ENCODE measurements at places on chromosomes 1 and 21.

DNA sequence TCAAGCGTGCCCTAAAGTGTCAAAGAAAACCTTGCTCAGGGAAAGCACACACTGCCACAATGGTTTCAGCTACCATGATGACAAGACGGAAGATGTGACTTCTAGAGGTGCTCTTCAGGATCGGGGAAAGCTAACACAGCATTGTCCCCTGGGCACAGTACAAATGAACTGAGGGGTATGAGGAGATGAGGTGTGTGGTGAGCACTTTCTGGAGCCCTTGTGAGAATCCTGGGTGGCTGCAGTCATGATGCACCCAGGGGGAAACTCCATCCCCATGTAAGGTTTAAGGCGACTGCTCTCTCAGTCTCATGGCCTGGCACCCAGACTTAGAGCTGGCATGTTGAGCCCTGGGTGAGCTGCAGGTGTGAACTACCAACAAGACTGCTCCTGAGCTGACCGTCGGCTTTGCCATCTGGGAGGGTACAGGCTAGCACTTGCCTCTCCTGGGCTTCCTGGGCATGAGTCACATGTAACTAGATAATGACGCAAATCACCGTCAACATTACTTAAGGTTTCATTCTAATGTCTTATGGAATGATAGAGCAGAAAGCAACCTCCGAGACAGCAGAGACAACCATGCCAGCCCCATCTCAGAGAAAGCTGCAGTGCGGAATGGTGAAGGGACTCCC is 144.6 kb downstream of the CLIC6 start:
- peaks cover 82% of the 10 kb centered on the region for H3K36me3 ChIP-seq
- no peaks in the 10 kb centered on the region for H3K4me1 ChIP-seq
- DNase-seq = no peak
- H3K27me3 ChIP-seq = no peaks in the 10 kb centered on the region
- no peak overlapping the region for H3K27ac ChIP-seq

GRCh38 chr1:185562461-185563359 is 171.5 kb upstream of the HMCN1 start:
- DNase-seq = no peak
- no peak overlapping the region for H3K27ac ChIP-seq
- H3K4me3 ChIP-seq = no peak overlapping the region
- peaks cover 37% of the 10 kb centered on the region for H3K4me1 ChIP-seq
- no peaks in the 10 kb centered on the region for H3K36me3 ChIP-seq

GRCh38 chr21:40766381-40766780 is 80.6 kb downstream of the DSCAM start:
- H3K4me3 ChIP-seq = no peak overlapping the region
- H3K4me1 ChIP-seq = no peaks in the 10 kb centered on the region
- DNase-seq = no peak
- no peaks in the 10 kb centered on the region for H3K36me3 ChIP-seq

DNA sequence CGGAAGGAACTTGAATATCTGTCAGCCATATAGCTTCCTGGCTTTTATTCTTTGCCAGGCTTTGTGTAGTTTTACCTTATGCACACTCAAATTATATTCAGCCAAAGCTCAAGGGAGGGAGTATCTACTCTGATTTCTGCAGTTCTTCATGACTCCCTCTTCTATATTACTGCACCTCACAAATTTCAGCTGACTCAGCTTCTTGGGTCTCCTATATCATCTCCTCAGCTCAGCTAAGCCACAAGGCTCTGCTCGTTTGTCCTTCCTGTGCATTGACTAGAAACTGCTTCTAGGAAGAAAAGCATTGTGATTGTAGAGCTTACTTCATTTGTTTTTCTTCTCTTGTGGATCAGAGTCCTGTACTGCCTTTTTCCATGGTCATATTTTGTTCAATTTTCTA is 37.4 kb downstream of the BTBD8 start:
- DNase-seq = no peak
- H3K27me3 ChIP-seq = no peaks in the 10 kb centered on the region
- H3K27ac ChIP-seq = no peak overlapping the region
- no peak overlapping the region for H3K4me3 ChIP-seq

- peaks cover 2% of the 10 kb centered on the region for H3K4me1 ChIP-seq
- no peak for DNase-seq
- no peaks in the 10 kb centered on the region for H3K36me3 ChIP-seq
- no peak overlapping the region for H3K27ac ChIP-seq
Observed at GRCh38 chr1:175319912-175320230, 127.3 kb upstream of the KIAA0040 start.

GRCh38 chr1:76857973-76858372 is 9.3 kb upstream of the ST6GALNAC5 start:
- no peaks in the 10 kb centered on the region for H3K36me3 ChIP-seq
- no peak overlapping the region for H3K27ac ChIP-seq
- H3K4me1 ChIP-seq = no peaks in the 10 kb centered on the region
- no peak overlapping the region for H3K4me3 ChIP-seq
- H3K27me3 ChIP-seq = no peaks in the 10 kb centered on the region

- no peak overlapping the region for H3K27ac ChIP-seq
- no peak overlapping the region for H3K4me3 ChIP-seq
- no peaks in the 10 kb centered on the region for H3K36me3 ChIP-seq
- no peaks in the 10 kb centered on the region for H3K27me3 ChIP-seq
- peaks cover 6% of the 10 kb centered on the region for H3K4me1 ChIP-seq
Observed at GRCh38 chr1:58939666-58940370, 156.0 kb upstream of the JUN start.

Measured in common myeloid progenitor, CD34-positive (primary cell).